ENCODE measurements at places on chromosomes 6 and 20.

DNA sequence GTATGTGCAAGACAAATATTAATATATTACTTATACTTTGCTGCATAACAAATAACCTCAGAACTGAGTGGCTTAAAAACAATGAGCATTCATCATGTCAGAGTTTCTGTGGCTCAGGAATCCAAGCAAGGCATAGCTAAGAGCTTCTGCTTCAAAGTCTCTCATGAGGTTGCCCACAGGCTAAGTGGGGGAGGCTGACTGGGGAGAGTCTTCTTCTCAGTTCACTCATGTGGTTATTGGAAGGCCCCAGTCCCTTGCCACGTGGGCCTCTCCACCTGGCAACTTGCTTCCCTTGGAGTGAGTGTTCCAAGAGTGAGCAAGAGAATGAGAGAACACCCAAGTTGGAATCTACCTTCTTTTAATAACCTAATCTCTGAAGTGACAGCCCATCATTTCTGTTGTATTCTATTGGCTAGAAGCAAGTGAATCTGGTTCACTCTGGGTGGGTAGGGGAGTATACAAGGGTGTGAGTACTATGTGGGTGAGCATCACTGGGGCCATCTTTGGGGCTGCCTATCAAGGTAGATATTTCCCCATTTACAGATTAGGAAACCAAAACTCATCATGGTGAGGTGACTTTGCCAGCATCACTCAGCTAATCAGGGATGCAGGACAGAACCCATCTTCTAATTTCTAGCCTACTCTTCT is 36.0 kb downstream of the DNAH8 start:
- DNase-seq = peak; percentile 8

DNA sequence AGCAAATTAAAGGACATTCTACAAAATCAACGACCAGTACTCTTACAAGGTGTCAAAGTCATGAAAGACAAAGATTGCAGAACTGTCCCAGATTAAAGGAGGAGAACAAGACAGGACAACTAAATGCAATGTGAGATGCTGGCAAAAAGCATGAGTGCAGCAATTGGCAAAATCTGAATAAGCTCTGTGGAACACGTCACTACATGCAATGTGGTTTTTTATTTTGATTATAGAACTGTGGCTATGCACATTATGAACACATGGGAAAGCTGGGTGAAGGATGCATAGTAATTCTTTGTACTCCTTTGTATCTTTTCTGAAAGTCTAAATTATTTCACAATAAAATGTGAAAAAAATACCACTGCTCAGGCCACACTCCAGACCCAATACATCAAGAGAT is 509.4 kb downstream of the KIF16B start:
- DNase-seq = no peak

DNA sequence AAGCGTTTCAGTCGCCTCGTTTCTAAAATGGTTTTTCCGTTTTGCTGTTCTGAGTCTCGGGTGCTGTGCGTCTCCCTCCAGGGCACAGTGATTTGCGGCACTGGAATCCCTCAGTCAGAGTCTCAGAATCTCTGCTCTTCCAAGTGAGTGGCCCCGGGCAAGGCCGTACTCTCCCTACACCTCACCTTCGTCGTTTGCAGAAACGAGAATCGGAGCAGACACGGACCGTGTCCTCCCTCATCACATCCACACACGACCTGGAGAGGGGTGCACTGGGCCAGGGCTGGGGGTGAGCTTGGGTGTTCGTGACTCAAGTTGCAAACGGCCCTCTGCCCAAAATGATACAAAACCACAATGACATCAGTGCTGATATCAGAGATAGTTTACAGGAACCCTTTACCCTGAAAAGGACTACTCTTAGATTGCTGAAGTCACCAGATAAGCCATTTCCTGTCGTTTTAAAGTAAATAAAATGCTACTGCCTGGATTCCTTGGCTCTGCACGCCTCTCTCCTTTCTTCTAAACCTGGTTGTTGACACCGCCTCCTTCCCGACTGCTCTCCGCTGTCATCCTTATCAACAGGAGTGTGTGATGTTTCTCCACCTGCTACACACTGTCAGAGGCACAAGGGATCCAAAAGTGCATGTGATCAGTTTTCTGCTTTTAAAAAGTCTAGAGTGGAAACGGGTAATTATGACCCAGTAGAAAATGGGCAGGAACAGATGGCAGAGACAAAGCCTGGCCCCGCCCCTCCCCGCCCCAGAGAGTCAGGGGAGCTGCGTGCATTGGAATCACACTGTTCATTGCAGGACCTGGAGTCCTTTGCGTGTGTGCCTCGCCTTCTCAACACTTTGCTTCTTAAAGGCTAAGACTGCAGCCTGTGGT is 38.4 kb downstream of the KIF25 start:
- DNase-seq = no peak

- peak; percentile 11 for DNase-seq
Observed at GRCh38 chr6:146965110-146965689, 239.0 kb upstream of the STXBP5 start.

DNA sequence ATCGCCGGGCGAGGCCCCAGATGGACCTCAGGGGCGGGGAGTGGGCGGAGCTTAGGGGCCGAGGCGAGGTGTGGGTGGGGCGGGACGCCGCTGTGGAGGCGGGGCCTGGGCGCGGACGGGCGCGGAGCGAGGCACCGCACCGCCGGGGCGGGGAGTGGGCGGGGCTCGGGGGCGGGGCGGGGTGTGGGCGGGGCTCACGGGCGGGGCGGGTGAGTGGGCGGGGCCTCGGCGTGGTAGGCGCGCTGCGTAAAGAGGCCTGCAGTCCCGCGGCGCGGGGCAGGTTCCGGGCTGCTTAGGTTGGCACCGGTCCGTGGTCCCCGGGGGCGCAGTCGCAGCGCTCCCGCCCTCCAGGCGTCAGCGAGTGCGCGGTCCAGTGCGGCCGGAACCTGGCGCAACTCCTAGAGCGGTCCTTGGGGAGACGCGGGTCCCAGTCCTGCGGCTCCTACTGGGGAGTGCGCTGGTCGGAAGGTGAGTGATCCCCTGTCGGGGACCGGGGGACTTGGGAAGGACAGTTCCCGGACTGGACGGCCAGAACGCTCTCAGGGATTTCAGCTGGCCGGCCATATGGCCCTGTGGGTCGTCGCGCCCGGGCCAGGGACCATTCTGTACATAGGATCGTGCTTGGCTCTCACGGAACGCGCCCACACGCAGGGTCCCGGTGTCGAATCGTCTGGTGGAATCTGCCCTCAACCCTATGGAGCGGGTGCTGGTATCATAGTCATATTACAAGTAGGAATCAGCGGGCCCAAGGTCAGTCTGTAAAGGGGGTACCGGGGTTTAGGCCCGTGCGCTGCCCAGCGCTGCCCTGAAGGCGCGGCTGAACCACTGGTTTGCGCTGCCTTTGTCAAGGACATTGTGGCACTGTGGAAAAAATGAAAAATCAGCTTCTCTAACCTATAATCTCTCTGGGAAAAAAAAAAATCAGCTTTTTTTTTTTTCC is at the start of gene NQO2:
Gene NQO2, plus strand, starts transcription at position 277 of the 940 bp plus-strand sequence. CDS start 6,659 bp downstream, outside the sequence.
- peak; percentile 91 for DNase-seq

GRCh38 chr20:3156811-3157619 is 2.6 kb downstream of the FASTKD5 start:
- no peak for DNase-seq

- no peak for DNase-seq
Observed at GRCh38 chr6:71556141-71556540, 267.5 kb downstream of the OGFRL1 start.

- DNase-seq = no peak
Observed at GRCh38 chr6:136284909-136285308, 4.7 kb downstream of the BCLAF1 start.

GRCh38 chr20:37223053-37223452 is 38.6 kb downstream of the GHRH start:
- DNase-seq = no peak

GRCh38 chr20:51067792-51068191 is 44.9 kb upstream of the KCNG1 start:
- no peak for DNase-seq

- no peak for DNase-seq
Observed at GRCh38 chr6:126905917-126906316, 212.6 kb upstream of the RSPO3 start.

DNA sequence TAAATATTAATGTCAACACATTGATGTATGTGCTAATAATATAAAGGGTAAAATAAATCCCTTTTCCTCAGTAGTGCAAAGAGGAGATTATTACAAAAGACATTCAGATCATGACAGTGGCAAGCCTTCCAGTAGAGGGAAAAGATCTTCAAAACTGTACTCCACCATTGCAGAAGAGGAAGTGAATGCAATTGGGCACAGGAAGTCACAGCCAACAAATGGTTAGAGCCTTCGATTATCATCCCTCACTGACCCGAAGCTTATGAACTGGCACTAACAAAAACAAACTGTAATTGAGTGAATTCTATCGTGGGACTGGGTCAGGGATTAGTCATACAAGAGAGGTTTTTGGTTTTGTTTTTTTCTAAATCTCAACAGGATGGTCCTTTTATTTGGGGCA is 39.3 kb upstream of the SCGN start:
- no peak for DNase-seq

- DNase-seq = no peak
Observed at GRCh38 chr6:35402136-35402855, 49.8 kb upstream of the FANCE start.

DNA sequence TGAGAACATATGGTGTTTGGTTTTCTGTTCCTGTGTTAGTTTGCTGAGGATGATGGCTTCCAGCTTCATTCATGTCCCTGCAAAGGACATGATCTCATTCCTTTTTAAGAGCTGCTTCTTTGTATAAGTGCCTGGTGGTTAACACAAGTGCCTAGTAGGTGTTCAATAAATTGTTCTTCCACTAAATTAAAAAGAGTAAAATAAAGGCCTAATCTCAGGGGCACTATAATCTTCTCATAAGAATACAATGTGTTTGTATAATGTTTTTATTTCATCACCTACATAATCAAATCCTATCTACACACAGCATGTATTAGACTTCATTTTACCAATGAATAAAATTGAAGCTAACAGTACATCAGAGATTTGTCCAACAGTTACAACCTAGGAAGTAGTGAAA is 252.7 kb downstream of the KHDC1L start:
- DNase-seq = no peak

DNA sequence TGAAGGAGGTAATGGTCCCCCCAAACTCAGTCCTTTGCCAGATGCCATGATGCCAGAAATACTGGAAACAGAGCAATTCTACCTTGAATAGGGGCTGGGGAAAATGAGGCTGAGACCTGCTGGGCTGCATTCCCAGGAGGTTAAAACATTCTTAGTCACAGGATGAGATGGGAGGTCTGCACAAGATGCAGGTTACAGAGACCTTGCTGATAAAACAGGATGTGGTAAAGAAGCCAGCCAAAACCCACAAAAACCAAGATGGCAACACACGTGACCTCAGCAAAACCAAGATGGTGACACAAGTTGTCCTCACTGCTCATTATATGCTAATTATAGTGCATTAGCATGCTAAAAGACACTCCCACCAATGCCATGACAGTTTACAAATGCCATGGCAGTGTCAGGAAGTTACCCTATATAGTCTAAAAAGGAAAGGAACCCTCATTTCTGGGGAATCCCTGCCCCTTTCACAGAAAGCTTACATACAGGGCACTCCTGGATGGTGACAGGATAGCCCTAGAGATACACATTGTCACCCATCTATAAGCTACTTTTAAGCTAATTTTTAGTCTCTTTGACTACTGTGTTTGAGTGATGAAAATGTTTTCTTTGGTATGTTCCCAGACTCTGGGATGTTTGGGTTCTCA is 979.7 kb downstream of the TBC1D32 start:
- DNase-seq = no peak

GRCh38 chr6:117465691-117466090 is 16.8 kb upstream of the DCBLD1 start:
- no peak for DNase-seq

GRCh38 chr20:4800676-4801449 is 79.2 kb downstream of the PRND start:
- no peak for DNase-seq

DNA sequence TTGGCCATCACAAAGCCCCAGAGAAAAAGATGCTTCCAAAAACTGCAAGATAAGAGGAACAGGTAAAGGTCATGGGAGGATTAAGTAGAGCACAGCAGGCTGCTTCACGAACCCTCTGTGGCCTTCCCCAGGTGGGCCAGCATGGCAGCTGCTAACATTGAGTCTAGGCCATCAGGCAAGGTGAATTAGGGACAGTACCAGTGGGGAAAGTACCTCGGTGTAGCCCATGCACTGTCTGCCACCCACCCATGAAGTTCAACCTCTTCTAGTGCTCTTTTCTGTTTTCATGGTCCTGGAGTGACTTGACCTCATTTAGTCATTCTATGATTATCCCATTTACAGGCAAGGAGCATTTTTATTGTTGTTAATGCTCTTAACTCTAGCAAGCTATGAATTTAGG is 108.6 kb upstream of the DUSP22 start:
- no peak for DNase-seq

GRCh38 chr6:107716688-107717089 is 107.4 kb downstream of the SCML4 start:
- peak; percentile 69 for DNase-seq

GRCh38 chr6:51929934-51930574 is 157.4 kb downstream of the PKHD1 start:
- no peak for DNase-seq

GRCh38 chr20:1154691-1155090 is 30.1 kb downstream of the TMEM74B start:
- DNase-seq = no peak

DNA sequence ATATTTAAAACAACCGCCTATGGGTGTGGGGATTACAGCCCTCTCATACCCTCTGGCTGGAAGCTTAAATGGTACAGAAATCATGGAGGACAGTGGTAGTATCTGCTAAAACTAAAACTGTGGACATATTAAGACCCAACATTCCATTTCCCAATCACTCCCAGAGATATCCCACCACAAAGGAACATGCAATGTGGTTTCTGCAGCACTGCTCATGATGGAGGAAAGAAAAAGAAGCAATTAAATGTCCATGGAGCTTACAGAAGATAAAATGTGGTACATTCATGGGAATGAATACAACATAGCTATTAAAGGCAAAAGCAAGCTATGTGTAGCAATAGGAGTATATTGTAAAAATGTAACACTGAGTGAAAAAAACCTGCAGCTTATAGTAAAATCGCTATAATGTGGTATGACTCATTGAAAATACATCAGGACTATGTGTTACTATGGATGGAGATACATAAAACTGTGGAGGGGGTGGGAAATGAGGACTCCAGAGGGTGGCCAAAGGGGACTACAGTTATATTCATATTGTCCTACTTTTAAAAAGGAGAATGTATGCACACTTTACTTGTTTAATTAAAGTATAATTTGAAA is 22.9 kb upstream of the NNAT start:
- no peak for DNase-seq

GRCh38 chr6:138198430-138199091 is 19.7 kb downstream of the PBOV1 start:
- no peak for DNase-seq

- DNase-seq = no peak
Observed at GRCh38 chr6:87741001-87741650, 39.1 kb upstream of the AKIRIN2 start.

GRCh38 chr6:4953440-4953839 is 50.4 kb downstream of the RPP40 start:
- no peak for DNase-seq
